ENCODE measurements at places on chromosomes 13 and 19.

DNA sequence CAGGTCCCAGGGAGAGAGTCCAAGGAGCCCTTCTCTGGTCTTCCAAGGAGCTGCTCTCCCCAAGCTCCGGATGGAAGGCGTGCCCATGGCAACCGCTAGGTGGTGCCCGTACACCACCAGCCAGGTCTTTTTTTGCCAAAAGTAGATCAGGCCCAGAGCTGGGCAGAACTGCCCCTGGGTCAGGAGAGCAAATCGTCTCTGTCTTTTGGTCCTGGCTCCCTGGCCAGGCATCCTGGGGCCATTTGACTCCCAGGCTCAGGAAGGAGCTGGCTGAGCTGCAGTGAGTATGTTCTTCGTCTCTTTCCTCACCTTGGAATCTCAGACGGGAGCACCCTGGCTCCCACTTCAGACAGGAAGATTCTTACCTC lies 24.6 kb upstream of the BCL3 start:
- DNase-seq, result peak; percentile 64

DNA sequence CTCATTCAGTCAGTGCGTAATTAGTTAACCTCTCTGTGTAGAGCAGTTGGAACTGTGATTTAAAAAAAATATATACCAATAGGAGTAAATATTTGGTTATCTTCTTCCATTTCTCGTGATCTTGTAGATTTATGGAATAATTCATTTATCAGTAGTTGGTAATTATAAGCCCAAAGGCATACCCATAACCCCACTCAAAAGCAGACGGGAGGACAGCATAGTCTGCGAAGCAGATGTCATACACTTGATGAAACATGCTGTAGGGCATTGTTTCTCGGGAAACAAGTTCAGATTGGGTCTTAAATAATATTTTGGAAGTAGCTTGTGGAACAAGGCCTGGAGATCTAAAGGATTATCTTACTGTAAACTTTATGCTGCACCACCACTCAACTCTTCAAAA lies 119.7 kb downstream of the FRY start:
- DNase-seq, result no peak

GRCh38 chr13:29883941-29884518 lies 33.6 kb upstream of the UBL3 start:
- no peak for DNase-seq

- DNase-seq, result peak; percentile 63
These were observed 31.8 kb downstream of the DNM2 start for GRCh38 chr19:10749435-10750384.

- DNase-seq, result no peak
These were observed 8.4 kb downstream of the RGL3 start for GRCh38 chr19:11410682-11411081.

- no peak for DNase-seq
These were observed 91.3 kb downstream of the UQCRFS1 start for GRCh38 chr19:29121684-29122083.

GRCh38 chr19:38285567-38285966 lies 18.5 kb upstream of the C19orf33 start:
- no peak for DNase-seq

DNA sequence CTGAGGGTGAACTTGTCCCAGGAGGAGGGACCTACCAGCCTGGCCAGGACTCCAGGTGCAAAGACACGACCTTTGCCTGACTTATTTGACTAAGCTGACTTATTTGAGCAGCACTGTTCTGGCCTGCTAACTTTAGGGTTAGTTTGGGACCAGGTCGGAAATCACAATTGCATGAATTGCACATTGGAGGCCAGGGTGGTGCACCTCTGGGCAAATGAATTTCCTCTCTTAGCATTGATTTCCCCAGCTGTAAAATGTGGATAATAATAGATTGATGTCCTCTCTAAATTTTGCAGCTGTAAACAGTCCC lies 1.4 kb upstream of the BST2 start:
- DNase-seq, result no peak

GRCh38 chr19:38277549-38277948 lies 13.2 kb downstream of the SPINT2 start:
- DNase-seq, result no peak

- no peak for DNase-seq
These were observed 3.4 kb downstream of the EBI3 start for GRCh38 chr19:4232614-4233281.

DNA sequence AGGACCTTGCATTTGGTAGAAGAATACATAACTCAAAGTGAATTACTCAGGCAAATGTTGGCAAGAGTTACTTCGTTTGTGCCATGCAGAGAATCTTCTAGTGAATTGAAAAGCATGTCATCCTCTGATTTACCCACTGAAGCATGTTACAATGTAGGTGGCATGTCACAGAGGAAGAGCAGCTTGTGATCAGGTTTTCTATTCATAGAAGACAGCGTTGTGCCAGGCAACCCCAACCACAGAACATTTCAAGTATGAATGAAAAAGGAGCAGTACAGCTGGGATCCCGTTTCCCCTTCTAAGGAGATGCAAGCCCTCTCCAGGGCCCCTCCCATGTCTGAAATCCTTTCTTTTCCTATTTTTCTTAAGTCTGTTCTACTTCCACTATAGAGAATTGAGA lies 6.0 kb upstream of the KATNAL1 start:
- DNase-seq, result no peak

GRCh38 chr19:49809160-49809940 lies 3.7 kb downstream of the FUZ start:
- DNase-seq, result peak; percentile 35

DNA sequence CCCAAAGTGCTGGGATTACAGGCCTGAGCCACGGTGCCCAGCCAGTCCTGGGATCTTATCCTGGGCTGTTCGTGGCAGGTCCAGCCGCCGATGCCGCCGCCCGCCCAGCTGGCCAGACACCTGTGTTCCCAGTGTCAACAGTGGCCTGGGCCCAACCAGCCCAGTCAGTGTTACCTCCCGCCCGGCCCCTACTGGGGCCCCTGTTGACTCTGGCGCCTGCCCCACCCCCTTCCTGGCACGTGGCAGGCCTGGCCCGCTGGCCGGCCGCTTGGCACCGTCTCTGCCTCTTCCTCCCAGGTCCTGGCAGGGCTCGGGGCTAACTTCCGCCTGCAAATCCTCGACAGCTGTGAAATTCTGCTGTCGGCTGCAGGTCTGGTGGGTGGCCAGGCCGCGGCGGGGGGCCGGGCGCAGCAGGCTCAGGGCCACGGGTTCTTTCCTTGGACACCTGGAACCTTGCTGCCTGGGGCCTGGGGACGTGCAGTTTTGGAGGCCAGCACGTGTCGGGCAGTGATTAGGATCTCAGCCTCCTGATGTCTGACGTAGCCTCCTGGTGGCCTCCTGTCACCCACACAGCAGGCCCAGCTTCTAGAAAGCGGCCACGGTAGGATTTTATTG lies 9.1 kb downstream of the ARID3A start:
- peak; percentile 88 for DNase-seq

GRCh38 chr13:37495046-37495445 lies 103.5 kb downstream of the POSTN start:
- DNase-seq, result no peak

DNA sequence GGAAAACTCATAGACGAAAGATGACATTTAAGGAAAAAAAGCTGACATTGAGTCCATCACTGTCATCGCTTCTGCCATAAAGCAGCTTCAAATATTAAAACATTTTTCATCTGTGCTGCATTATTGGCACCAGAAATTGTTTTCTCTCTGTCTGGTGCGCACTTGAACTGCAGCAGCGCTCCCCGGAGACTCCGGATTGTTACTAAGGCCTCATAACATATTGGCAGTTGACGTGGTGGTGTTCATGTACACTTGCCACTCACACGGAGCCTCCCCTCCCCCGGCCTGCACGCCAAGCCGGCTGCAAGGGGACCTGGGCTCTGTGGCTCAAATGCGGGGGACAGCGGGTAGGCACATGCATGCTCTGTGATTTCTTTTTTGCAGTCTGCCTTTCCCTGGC lies 203.2 kb downstream of the TSHZ3 start:
- DNase-seq, result no peak

DNA sequence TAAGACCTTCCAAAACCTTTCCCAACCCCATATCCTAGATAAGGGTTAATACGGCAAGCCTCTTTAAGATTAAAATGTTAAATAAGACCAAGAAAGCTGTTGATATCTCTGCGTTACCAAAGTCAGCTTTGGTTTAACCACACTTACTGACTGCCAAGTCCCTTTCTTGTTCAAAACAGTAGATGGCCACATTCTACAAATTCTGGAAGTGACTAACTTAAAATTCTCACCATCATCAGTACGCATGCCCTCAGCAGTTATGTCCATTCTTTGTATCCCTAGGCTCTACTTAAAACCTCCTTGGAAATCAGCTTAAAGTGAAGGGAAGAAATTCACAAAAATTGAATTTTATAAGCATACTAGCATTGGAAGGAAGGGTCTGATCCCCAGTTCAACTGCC lies 23.6 kb downstream of the SOHLH2 start:
- no peak for DNase-seq

- no peak for DNase-seq
These were observed 156.4 kb downstream of the MYO16 start for GRCh38 chr13:108785844-108786243.

DNA sequence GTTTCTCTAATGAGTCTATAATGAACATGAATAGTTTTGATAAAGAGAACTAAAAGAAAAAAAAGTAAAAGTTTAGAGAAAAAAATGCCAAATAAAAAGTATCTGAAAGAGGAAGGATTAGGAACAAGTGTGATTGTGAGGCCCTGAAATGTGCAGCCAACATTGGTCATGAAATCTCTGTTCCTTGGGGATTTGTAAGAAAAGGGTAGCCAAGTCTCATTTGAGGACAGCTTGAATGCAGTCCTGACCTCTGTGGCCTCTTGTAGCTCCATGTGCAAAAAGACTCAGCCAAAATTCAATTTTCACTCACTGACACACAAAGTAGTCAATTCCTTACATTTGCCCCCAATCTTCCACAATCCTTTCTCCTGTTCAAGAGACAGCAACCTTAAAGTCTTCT lies 167.9 kb downstream of the KLF12 start:
- DNase-seq, result no peak

- DNase-seq, result no peak
These were observed 1.0 kb downstream of the AXL start for GRCh38 chr19:41219924-41220567.

GRCh38 chr13:73958657-73959397 lies 175.4 kb downstream of the KLF12 start:
- no peak for DNase-seq

DNA sequence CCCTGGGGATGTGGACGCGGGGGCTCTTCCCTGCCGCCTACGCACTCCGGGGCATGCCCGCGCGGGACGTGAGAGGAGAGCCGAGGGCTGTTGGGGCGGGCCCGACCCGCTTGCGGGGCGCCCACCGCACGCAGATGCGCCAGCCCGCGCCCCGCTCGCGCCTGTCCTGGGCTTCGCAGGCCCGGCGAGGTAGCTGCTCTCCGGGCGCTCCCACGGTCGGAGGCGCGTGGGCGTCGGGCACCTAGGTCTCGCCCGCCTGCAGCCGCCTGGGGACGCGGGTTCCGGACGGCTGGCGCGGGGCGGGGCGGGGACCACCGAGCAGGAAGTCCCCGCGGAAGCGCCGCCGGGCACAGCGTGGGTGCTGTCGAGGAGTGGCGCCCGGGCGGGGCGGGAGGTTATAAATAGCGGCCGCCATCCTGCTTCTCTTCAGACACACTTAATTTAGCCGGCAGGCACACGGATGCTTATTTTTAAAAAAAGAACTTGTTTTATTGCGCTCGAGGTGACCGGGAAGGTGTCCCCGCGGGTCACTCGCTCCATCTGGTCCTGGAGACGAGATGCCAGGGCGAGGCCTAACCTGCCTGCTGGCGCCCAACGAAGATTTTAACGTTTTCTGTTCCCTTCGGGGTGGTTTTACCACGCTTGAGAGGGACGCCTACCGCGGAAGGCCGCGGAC lies 561 bp upstream of the GJA3 start:
- no peak for DNase-seq

- DNase-seq, result no peak
These were observed 45.7 kb downstream of the COL4A2 start for GRCh38 chr13:110352735-110353134.

DNA sequence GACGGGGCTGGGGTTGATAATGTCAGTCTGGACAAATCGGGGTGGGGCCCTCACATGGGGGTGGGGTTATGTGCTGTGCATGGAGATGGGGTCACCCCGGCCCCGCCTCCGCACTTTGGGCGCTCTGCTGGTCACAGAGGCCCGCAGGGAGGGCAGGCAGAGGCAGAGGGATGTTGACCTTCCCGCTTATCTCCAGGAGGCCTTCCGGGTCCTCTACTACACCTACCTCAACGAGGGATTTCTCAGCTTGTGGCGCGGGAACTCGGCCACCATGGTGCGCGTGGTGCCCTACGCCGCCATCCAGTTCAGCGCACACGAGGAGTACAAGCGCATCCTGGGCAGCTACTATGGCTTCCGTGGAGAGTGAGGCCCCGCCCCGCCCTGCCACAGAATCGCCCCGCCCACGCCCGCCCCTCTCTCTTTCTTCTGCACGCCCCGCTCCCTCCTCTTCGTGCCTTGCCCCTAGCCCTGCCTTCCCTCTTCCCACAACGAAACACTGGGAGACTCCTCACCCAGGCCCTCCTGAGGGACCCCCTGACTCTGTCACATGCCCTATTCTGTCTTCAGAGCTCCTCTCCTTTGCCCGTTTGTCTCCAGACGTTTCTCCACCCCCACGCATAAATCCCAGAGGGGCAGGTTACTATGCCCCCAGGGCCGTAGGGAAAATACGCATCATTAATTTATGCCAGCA lies 32.8 kb downstream of the TMEM161A start:
- peak; percentile 48 for DNase-seq

DNA sequence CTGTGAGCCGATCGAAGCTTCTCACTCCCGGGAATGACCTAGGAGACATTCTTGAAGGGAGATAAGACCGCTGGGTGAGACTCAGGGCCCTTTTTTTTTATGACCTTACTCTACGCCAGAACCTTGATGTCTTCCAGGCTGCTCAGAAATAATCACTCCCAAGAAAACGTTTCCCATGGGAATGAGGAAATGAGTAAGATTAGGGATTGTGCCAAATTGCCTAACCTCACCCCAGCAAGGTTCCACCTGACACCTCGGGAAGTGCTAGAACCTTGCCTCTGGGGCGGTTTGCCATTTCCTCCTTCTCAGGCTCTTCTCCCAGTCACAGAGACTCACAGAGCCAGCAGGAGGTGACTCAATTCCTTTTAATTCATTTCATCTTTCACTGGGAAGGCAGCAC lies 2.3 kb downstream of the SLC46A3 start:
- no peak for DNase-seq

DNA sequence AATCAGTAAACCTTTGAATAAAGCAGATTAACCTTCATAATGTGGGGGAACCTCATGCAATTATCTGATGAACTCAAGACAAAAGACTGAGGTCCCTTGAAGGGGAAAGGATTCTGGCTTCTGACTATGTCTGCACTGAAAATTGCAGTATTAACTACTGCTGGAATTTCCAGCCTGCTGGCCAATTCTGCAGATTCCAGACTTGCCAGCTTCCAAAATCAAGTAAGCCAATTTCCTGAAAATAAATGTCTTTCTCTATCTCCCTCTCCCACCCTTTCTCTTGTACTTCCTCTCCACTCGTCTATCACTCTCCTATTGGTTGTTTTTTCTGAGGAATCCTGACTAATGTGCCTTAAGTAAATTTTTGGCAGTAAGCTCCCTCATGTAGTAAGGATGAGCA lies 1479.9 kb upstream of the PRR20A start:
- no peak for DNase-seq

DNA sequence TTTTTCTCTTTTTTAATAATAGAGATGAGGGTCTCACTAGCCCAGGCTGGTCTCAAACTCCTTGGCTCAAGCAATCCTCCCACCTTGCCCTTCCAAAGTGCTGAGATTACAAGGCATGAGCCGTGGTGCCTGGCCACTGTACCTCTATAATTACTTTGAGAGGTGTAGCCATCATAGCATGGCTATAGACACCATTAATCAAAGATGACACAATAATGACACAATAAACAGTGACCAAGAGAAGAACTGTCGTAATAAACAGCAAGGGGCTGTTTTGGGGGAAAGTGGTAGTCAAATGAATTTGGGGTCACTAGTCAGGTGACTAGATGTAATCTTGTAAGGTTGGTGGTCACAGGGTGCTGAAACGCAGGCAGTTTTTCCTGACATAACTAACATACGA lies 30.4 kb downstream of the KLF5 start:
- DNase-seq, result no peak

Data from HepG2 (cell line).